ENCODE measurements at places on chromosomes 6 and 20.

DNA sequence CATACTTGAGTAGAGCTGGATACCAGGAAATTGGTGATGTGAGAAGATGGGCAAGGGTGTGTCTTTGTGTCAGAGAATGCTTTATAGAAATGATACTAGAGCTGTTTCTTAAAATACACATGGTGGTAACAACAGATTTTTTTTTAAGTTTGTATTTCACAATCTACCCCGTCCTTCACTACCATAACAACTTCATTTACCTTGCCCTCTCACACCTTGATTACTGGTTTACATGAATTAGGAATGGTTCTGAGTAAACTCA lies 45.4 kb downstream of the RARS2 start:
- H3K27me3 ChIP-seq, result no peaks in the 10 kb centered on the region
- no peaks in the 10 kb centered on the region for H3K4me1 ChIP-seq
- no peak for DNase-seq
- no peak overlapping the region for H3K27ac ChIP-seq
- no peaks in the 10 kb centered on the region for H3K36me3 ChIP-seq

GRCh38 chr6:117264692-117265409 lies 507 bp upstream of the VGLL2 start:
- DNase-seq, result no peak
- H3K27me3 ChIP-seq, result no peaks in the 10 kb centered on the region
- no peaks in the 10 kb centered on the region for H3K36me3 ChIP-seq
- H3K4me3 ChIP-seq, result peak overlapping the region; percentile 5
- no peak overlapping the region for H3K27ac ChIP-seq
- H3K4me1 ChIP-seq, result peaks cover 5% of the 10 kb centered on the region

GRCh38 chr6:84172080-84172479 lies 55.4 kb downstream of the CEP162 start:
- H3K4me1 ChIP-seq, result no peaks in the 10 kb centered on the region
- H3K36me3 ChIP-seq, result no peaks in the 10 kb centered on the region
- no peaks in the 10 kb centered on the region for H3K27me3 ChIP-seq
- no peak overlapping the region for H3K27ac ChIP-seq

DNA sequence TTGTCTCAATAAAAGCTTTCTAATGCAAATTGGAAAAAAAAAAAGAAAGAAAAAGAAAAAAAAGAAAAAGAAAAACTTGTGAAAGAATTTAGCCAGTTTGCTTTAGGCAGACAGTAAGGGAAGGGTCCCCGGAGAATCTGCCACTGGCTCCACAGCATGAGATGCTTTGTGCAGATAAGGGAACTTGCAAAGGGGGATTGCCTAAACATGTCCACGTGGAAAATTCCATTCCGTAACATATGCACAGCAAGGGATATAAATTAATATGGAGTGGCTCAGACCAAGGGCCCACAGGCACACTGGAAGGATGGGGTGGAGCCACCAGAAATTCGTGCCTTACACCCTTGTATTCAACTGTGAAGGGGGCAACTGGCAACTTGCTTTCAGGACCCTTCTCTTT lies 45.4 kb downstream of the MKKS start:
- no peak overlapping the region for H3K27ac ChIP-seq
- H3K4me3 ChIP-seq, result no peak overlapping the region
- no peaks in the 10 kb centered on the region for H3K36me3 ChIP-seq
- DNase-seq, result no peak

DNA sequence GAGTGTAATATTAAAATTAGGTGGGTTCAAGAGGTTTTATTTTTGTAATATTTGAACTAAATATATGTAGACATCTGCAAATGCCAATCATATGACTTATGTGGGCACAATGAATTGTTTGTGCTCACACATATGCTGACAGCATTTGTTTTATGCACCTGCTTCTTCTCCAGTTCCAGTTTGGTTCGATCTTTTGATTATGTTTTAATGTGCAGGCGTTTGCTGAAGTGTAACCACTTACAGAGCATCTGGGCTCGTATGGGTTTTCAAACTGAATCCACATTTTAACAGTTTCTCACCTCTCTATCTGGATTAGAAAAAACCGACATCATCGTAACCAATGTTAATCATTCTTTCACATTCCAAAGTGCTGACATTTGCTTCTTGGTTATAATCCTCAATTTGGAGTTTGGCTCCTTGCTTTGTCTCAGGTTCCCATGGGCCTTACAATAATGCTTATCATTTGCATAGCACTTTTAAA lies 129.1 kb upstream of the SPACA1 start:
- H3K4me1 ChIP-seq, result no peaks in the 10 kb centered on the region
- H3K27ac ChIP-seq, result no peak overlapping the region
- no peaks in the 10 kb centered on the region for H3K27me3 ChIP-seq

DNA sequence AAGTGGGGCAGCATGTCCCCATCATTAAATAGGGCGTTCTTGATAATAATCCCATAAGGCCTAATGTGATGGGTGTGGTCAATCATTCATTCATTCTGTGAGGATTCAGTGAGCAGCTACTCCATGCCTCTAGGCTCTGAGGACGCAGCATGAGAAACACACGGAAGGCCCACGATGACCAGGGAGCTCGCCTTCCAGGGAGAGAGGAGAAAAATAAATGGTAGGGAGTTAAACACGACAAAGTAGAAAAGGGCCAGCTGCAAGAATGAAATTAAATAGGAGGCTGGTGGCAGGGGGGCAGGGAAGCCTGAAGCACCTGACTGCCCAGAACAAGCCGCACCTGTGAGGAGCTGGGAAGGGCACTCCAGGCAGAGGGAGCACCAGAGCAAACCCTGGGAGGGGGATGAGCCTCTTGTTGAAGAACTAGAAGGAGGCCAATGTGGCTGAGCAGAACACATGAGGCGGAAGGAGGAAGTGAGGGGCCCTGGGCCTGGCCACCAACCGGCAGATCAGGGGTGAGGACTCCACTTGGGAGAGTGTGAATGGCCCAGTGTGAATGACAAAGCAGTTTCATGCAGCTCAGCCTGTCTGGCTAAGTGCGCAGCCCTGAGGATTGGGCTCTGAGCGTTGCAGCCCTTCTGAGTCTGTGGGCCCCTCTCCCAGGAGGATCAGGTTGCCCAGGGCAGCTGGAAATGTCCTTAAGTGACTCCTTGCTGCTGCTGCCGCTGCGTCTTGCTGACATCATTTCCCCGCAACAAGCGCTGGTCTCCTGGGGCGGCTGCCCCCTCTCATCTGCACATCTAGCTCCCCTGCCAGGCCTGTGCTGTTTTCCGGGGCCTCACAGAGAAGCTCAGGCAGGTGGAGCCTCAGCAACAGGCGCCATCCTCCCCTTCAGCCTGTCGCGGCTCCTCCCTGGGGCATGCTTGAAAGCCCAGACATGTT lies 99.9 kb downstream of the CDH26 start:
- H3K4me1 ChIP-seq, result peaks cover 15% of the 10 kb centered on the region
- H3K36me3 ChIP-seq, result no peaks in the 10 kb centered on the region
- H3K4me3 ChIP-seq, result no peak overlapping the region
- no peak for DNase-seq
- no peaks in the 10 kb centered on the region for H3K27me3 ChIP-seq

DNA sequence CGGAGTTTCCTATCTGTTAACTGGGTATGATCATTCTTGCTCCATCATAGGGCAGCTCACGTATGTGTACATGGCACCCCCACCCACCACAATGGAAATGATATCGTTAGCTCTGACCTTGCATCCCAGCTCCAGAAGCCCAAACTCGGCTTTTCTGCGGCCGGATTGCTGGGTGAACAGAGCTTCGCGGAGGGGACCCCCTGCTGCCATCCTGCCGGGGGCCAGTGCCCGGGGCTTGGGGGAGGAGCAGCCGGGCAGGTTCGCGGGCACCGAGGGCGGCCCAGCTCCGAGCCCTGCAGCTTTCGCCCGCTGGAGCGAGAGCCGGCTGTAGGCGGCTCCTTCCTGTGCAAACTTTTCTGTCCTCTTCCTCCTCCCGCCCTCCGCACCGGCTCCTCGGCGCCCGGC lies 24.9 kb upstream of the FUCA2 start:
- H3K4me3 ChIP-seq, result peak overlapping the region; percentile 53
- no peaks in the 10 kb centered on the region for H3K27me3 ChIP-seq
- peak; percentile 24 for DNase-seq

DNA sequence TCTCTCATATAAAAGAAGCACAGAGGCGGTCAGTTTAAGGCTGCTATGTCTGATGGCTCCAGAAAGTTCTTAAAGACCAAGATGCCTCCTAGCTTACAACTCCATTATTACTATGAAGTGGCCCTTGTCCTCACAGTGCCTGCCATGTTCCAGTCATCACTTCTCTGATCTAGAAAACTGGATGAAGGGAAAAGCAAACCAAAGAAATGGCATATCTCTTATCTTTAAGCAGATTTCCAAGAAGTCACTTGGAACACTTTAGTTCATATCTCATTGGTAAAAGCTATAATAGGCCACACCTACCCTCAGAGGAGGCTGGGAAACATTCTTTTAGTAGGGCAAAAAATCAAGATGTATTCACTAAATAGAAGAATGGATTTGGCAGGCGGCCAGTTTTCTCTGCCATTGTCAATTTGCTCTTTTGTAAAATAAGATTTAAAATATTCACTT lies 289.6 kb downstream of the TBC1D7 start:
- no peaks in the 10 kb centered on the region for H3K36me3 ChIP-seq
- H3K27ac ChIP-seq, result no peak overlapping the region
- H3K4me1 ChIP-seq, result no peaks in the 10 kb centered on the region
- DNase-seq, result no peak
- no peak overlapping the region for H3K4me3 ChIP-seq
- no peaks in the 10 kb centered on the region for H3K27me3 ChIP-seq

GRCh38 chr6:147131532-147132128 lies 72.6 kb upstream of the STXBP5 start:
- no peaks in the 10 kb centered on the region for H3K27me3 ChIP-seq
- no peaks in the 10 kb centered on the region for H3K36me3 ChIP-seq
- H3K4me3 ChIP-seq, result no peak overlapping the region
- H3K27ac ChIP-seq, result no peak overlapping the region

- H3K4me3 ChIP-seq, result no peak overlapping the region
- no peaks in the 10 kb centered on the region for H3K4me1 ChIP-seq
- no peaks in the 10 kb centered on the region for H3K36me3 ChIP-seq
- DNase-seq, result no peak
- no peaks in the 10 kb centered on the region for H3K27me3 ChIP-seq
- H3K27ac ChIP-seq, result no peak overlapping the region
These were observed 154.6 kb upstream of the TAB2 start for GRCh38 chr6:149162924-149163323.

- DNase-seq, result no peak
- no peaks in the 10 kb centered on the region for H3K4me1 ChIP-seq
- H3K27me3 ChIP-seq, result no peaks in the 10 kb centered on the region
- H3K27ac ChIP-seq, result no peak overlapping the region
These were observed 28.3 kb downstream of the KCNQ5 start for GRCh38 chr6:72650081-72650745.

- DNase-seq, result peak; percentile 18
- H3K36me3 ChIP-seq, result no peaks in the 10 kb centered on the region
- peak overlapping the region; percentile 74 for H3K27ac ChIP-seq
- peaks cover 14% of the 10 kb centered on the region for H3K4me1 ChIP-seq
- no peaks in the 10 kb centered on the region for H3K27me3 ChIP-seq
These were observed 2.5 kb upstream of the TMEM14C start for GRCh38 chr6:10720265-10720959.

DNA sequence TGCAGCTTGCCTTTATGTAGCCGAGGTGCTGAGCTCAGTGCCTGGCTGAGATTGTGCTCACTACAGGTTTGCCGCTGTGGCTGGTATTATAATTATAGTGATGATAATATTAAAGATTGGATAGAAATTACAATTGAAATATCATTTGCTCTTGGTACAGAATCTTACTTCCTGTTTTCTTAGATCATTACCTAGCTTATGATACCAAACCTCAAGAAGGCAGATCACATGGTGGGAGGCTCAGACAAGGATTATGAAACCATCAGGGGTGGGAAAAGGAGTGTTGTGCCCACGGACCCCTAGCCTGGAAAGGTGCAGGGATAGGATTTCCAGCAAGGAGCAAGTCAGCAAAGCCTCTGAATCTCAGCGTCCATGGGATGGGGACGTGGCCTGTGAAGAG lies 70.6 kb downstream of the IGF2R start:
- H3K27me3 ChIP-seq, result no peaks in the 10 kb centered on the region
- H3K4me1 ChIP-seq, result no peaks in the 10 kb centered on the region
- DNase-seq, result no peak
- H3K4me3 ChIP-seq, result no peak overlapping the region

DNA sequence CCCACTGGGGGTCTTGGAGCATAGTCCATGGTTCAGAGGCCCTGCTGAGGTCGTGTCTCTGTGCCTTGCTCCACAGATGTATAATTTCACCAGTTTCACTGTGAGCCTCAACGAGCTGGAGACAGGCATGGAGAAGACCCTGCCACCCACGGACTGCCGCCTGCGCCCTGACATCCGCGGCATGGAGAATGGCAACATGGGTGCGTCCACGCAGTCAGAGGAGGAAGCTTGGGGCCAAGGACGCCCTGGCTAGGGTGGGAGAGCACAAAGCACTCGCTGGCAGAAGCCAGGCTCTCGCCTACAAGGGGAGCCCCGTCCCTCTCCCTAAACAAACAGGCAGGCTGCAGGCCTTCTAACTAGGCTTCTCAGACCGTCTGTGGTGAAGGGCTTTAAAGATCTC lies 13.7 kb upstream of the ADRM1 start:
- no peak for DNase-seq
- H3K4me1 ChIP-seq, result no peaks in the 10 kb centered on the region
- H3K27me3 ChIP-seq, result no peaks in the 10 kb centered on the region
- H3K36me3 ChIP-seq, result no peaks in the 10 kb centered on the region
- H3K27ac ChIP-seq, result no peak overlapping the region

DNA sequence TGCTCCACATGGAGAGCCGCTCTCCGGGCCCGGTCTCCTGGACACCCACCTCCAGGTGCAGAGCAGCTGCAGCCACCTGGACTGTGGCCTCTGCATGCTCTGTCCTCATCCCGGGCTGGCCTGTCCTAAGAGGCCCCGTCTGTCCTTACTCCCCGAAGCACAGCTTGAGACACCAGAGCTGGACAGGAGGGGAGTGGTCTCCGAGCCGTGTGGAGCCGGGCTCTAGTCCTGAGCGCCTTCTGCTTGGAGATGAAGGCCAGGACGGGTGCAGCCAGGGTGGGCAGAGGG lies 6.7 kb upstream of the NTSR1 start:
- H3K27me3 ChIP-seq, result no peaks in the 10 kb centered on the region
- H3K4me3 ChIP-seq, result no peak overlapping the region
- no peak for DNase-seq
- H3K36me3 ChIP-seq, result no peaks in the 10 kb centered on the region

- no peak overlapping the region for H3K27ac ChIP-seq
- no peaks in the 10 kb centered on the region for H3K36me3 ChIP-seq
- no peak overlapping the region for H3K4me3 ChIP-seq
- H3K27me3 ChIP-seq, result no peaks in the 10 kb centered on the region
- no peak for DNase-seq
These were observed 614.2 kb downstream of the TENT5A start for GRCh38 chr6:81138236-81138635.

Data from uterus (tissue), 4 donors.